ENCODE measurements at places on chromosomes 13 and 19.

DNA sequence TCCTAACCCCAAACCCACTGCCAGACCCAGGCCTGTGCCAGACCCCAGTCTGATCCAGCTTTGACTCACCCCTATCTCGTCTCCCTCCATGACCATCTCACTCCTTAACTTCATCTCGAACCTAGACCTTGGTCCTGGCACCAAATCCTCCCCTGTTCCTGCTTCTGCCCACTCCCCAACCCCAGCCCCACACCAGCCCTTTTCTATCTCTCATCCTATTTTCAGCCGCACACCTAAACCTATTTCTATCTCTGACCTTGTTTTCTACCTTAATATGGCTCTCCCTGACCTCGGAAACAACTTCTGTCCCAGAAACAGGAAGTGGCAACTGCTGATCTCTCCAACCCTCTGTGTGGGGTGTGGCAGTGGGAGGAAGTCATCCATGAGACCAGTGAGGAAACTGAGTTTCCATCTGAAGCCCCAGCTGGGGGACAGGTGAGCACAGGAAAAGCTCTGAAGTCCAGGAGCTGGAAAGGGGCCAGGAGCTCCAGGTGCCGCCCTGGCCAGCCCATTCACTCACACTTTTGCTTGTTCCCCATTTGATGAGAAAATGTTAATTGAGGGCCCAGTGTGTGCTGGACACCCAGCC lies 13.7 kb downstream of the PTH2 start:
- DNase-seq, result no peak

DNA sequence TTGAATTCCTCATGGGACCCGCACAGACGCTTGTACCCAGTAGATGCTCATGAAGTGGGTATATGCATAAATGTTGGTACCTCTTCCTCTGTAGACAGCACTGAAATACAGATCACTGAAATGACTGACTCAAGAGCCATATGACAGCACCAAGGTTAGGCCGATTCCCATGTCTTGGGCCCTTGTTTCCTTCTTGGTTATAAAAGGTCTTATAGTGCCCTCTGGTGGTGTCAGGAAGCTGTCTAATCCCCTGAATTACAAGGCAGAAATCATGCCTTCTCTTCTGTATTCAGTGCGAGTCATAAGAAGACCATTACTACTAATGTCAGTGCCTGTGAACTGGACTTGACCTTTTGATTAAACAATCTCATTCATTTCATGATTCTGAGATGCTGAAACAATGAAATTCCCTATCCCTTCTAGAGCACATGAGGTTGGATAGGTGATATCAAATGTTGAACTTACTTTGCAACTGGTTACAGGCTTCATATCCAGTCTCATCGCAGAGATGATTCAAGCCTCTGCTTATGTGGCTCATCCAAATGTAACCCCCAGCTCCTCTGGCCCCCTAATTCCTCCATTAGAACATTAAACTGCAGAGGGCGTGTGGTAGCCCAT lies 59.7 kb downstream of the SPATA13 start:
- DNase-seq, result no peak

DNA sequence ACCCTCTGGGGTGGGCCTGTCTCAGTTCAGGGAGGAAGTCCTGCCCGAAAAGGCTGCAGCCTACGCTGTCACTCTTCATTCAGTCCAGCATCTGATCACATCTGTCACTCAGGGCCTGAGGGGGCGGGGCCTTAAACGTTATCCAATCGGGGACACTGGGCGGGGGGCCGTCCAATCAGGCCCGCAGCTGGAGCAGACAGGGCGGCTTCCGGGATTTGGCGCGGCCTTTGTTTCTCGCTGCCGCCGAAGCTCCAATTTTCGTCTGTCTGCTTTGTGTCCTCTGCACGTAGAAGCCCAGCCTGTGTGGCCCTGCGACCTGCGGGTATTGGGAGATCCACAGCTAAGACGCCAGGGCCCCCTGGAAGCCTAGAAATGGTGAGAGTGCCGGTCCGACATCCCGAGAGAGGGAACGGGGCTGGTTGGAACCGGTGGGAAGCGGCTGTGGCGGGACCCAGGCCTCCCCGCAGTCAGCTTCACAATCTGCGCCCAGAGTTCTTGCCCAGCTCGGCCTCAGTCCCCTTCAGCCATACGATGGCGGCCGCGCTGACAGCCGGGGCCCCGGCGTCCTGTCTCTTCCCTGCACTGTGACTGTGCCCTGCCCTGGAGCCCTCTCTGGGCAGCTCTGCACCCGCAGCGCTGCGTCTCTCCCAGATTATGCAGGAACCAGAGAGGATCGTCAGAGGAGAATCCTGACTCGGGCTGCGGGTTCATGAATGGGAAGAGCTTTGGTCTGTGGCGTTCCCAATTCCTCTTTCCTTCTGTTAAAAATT lies at the start of gene ZNF730:
ZNF730 (plus strand) TSS at position 224 of the 770 bp plus-strand sequence; CDS start at position 373, 149 bp downstream.
- DNase-seq, result peak; percentile 2

DNA sequence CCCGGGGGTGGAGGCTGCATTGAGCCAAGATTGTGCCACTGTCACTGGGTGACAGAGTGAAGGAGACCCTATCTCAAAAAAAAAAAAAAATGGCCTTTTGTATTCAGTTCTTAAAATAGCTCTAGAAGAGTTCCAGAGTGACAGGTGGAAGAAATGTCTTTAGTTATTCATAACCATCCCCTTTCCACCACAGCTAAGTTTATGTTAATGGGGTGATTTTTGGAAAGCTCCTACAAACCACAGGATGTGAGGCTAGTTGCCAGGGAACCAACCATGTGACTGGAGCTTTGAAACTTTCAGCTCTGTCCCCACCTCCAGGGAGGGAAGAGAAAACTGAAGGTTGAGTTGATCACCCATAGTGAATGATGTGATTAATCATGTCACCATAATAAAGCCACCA lies 6.9 kb downstream of the ZNF490 start:
- DNase-seq, result no peak

- no peak for DNase-seq
Measured at GRCh38 chr13:63501702-63502101, 2086.1 kb upstream of the PCDH20 start.

GRCh38 chr19:36526581-36526980 lies 1.5 kb downstream of the ZNF260 start:
- no peak for DNase-seq

DNA sequence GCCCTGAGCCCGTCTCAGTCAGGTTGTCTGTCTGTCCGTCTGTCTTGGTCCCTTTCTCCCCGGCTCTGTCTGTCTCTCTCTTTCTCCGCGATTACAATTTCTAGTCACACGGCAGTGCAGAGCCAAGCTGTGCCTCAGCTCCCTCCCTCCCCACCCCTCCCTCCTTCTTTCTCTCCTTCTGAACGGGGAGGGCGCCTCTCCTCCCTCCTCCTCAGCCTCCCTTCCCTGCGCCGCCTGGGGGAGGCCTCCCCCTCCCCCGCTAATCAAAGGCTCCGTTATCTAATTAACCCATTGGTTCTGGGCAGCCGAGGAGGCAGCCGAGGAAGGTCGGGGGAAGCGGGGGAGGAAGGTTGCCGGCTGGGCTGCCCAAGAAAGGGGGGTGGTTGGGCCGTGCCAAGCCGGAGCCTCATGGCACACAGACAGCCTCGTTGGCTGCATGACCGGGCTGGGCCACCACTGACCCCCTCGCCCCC lies 16.5 kb downstream of the LRRC4B start:
- DNase-seq, result no peak

DNA sequence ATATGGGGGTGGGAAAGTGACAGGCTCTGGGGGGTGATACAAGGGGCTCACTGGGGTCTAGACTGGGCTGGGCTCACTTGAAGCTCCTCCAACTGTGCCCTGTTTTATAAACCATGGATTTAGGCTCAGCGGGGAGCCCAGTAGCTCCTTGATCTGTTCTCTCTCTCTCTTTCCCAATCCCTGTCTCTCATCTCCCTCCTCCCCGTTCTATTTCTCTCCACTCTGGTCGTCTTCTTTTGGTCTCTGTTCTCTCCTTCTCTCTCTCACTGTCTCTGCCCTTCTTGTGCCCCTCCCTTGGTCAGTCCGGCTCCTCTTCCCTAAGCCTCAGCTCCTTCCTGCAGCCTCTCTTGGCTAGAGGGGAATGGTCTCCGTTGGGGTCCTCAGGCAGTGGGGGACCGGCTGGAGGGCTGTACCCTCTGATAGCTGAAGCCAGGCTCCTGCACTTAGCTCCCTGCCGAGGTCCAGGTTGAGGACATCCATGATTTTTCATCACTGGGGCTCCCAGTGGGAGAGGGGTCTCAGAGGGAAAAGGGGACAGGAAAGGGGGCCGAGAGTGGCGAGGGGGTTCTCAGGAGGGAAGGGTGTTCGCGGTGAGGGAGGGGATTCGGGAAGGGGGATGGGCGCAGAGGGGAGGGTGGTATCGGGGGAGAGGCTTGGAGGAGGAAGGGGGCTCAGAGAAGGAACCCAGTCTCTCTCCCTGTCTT lies 8.5 kb downstream of the UNC13A start:
- no peak for DNase-seq

Data from stimulated activated CD8-positive, alpha-beta memory T cell treated with anti-CD3 and anti-CD28 coated beads, Interleukin-15, amount 100 ng/mL, for 1 hour (primary cell).